ENCODE measurements at places on chromosomes 3 and 15.

GRCh38 chr3:49476563-49476962 is 6.5 kb downstream of the DAG1 start:
- no peak for DNase-seq

- no peak for DNase-seq
These were observed 2.0 kb downstream of the GP5 start for GRCh38 chr3:194396859-194397756.

DNA sequence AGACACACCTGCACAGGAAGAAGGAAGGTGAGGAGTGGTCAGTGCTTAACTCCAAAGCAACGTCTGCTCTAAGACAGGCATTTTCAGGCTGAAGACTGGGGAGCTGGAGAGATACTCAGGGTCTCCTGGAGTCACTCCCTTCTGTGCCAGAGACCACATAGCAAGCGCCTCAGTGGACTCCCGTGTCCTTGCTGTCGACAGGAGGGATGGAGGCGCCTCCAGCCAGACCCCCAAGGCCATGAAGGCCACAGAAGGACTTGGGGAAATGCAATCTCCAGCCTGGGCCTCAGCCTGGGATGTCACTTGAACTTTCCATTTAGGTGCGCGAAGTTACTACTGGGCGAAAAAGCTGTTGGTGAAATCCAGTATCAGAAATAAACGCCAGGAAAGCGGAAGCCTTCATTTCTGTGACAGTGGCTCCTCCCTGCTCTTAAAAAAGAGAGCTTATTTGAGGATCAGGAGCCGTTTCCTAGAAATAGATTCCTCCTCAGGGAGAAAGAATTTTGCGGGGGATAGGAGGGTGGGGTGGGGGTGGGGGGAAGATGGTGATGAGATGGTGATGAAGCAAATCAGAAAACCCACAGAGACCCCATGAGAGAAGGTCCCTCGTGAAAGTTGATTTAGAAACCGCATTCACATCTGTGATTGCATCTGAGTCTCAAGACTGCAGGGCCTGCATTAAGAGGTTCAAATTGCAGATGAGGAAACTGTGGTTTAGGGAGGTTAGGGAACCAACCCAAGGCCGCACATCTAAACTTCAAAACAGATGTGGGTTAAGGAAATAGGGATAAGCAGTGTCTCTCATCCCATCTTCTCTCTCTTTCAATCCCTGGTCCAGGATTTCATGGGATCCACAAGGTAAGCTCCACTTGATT is 78.8 kb downstream of the ATP2B2 start:
- DNase-seq = no peak

GRCh38 chr3:133455960-133456359 is 56.1 kb downstream of the BFSP2 start:
- DNase-seq = peak; percentile 30

DNA sequence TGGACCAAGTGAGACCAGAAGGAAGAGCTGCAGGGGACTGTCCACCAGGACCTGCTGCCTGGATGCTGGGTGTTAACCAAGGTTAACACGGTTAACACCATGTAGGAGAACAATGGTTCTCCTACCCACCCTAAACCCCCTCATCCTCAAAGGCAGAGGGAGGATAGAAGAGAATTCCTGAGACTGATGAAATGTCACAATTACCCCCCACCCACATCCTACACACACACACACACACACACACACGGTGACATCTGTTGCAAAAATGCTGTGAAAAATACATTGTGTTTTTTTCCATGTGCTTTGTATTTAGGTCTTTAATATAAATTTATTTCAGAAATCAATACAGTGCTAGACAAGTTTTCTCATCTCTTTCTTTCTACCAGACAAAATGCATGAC is 113.9 kb upstream of the HES1 start:
- no peak for DNase-seq

GRCh38 chr3:111301238-111301798 is 229.7 kb downstream of the NECTIN3 start:
- DNase-seq = no peak

DNA sequence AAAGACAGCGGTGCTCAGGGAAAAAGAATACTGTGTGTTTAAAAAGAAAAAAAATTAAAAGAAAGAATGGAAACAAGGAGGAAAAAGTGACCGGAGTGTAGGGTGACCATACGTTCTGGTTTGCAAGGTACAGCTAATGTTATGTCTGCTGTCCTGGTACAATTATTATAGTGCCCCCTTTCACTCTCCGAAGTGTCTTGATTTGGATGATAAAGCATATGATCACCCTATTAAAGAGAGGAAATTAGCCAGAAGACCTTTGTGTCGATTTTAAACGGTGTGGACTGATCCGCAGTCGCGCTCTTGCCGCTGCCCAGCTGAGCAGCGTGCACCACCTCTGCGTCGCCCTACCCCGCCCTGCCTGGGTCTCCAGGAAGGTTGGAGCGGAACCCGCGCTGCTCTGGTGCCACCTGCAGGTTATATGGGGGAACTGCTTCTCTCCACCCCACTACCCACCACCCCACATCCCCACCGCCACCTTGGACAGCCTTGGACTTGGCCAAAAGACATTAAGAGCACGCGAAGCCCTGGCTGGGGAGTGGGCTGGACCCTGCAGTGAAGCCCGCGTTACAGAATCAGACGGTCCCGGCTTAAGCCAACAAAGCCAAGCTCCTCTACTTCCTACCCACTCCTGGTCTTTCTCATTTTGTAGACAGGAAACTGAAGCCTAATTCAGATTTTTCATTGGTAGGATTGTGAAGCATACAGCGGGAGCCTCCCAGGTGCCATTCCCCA is 41.2 kb upstream of the UBE2Q2 start:
- peak; percentile 74 for DNase-seq

- no peak for DNase-seq
These were observed 39.5 kb upstream of the IQSEC1 start for GRCh38 chr3:13112521-13113345.

GRCh38 chr3:21238661-21239060 is 512.3 kb downstream of the ZNF385D start:
- no peak for DNase-seq

DNA sequence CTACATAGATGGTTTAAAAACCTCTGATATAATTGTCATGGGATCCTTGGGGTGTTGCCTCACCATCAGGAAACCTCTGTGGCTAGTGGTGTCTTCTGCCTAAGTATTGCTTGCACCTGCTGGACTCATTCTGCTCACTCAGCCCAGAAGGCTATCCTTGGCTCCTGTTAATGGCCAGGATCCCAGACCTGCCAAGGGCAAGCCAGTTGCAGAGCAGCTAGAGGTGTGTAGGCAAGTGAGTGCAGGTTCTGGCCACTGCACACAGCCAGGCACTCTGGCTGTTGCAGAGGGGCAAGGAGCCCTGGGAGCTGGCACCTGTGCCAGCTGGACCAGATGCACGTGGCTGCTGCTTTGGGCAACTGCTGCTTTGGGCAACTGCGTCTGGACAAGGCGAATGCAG is 1125.8 kb downstream of the SI start:
- no peak for DNase-seq

- no peak for DNase-seq
These were observed 279.0 kb downstream of the LPP start for GRCh38 chr3:188432802-188433520.

- no peak for DNase-seq
These were observed 190.9 kb downstream of the SLC9A9 start for GRCh38 chr3:143657391-143657790.

DNA sequence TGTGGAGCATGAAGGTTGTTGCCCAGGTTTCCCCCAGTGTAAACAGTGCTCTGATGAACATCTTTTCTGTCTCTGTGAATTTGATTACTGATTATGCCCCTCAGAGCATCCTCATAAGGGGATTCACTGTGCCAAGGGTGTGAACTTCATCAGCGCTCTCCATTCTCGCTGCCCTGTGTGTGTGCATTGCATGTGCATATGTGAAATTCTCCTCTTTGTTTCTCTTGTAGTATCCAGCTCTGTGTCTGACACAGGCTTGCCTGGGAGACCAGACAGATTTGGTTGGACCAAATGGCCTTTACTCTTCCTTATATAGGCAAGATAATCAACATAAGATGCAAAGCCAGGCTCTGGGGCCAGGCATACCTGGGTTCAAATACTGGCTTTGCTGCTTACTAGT is 21.9 kb downstream of the CACNA2D3 start:
- DNase-seq = no peak

DNA sequence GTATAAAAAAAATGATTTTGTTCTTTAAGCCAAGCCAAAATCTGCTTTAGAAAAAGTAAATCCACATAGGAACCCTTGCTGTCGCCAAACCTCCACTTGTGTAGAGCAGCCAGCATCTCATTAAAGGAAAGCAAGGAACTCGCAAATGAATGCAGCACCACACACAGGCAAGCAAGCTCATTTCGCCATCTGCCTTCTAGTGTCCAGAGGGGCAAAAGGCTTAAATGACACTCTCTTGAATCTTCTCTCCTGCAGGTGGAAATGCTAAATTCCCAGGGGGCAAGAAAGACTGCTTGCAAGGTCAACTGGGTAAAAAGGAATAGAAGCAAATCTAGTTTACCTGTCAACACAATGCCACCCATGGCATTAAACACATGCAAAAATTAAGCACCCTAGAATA is 2.4 kb downstream of the MB21D2 start:
- peak; percentile 40 for DNase-seq

GRCh38 chr15:70752193-70752635 is 11.1 kb downstream of the UACA start:
- no peak for DNase-seq
